ENCODE measurements at places on chromosomes 3 and 15.

GRCh38 chr3:72446218-72447058 is 401.8 kb downstream of the SHQ1 start:
- DNase-seq, result no peak

DNA sequence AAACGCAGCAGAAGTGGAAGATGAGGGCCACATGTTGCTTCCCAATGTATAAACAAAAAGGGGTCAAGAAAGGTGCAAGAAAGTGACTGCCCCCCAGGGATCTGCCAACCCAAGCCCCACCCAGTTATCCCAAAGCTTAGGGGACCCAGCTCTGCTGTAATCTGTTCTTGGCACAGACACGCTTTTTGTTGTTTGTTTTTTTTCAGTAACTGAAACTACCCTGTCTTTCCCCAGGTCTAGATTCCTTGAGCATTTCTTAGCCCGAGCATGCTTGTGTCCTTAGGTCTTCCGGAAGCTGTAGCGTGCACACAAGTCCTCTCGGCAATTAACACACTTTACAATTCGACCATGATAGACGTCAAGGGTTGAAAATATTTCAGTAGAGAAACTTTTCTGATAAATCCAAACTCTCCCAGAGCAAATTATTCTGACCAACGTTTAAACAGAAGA is 8.5 kb upstream of the PPARG start:
- no peak for DNase-seq

- DNase-seq, result peak; percentile 91
Measured at GRCh38 chr3:111735243-111735758, 123.8 kb upstream of the PHLDB2 start.

DNA sequence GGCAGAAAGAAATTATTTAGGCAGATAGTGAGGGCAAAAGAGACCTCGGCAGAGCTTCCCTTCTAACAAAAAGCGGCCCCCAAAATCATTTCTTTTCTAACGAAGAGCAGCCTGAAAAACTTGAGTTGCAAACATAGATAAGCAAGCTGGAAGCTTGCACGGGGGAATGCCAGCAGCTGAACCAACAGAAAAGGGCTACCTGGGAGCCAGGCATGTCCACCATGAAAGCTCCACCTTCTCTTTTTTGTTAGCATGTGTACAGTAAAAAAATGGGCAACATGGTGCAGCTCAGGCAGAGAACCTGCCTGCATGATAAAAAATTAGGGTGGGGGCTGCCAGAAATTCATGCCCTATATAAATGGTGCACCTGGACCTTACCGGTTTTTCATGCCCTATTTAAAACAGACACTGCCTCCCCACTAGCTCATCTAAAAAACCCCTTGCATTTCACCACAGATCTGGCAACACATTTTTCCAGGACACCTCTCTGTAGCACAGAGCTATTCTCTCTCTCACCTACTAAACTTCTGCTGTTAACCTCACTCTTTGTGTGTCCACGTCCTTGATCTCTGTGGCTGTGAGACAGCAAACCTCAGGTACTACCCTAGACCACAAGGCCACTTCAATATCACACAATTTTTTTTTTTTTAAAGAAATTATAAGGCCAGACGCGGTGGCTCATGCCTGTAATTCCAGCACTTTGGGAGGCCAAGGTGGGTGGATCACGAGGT is 18.7 kb downstream of the SLC33A1 start:
- no peak for DNase-seq

DNA sequence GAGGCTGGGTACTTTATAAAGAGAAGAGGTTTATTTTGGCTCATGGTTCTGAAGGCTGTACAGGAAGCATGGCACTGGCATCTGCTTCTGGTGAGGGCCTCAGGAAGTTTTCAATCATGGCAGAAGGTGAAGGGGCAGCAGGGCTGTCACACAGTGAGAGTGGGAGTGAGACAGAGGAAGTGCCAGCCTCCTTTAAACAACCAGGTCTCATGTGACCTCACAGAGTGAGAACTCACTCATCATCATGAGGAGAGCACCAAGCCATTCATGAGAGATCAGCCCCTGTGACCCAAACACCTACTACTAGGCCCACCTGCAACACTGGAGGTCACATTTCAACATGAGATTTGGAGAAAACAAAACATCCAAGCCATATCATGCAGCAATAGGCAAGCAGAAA is 9.3 kb upstream of the RFTN1 start:
- no peak for DNase-seq

DNA sequence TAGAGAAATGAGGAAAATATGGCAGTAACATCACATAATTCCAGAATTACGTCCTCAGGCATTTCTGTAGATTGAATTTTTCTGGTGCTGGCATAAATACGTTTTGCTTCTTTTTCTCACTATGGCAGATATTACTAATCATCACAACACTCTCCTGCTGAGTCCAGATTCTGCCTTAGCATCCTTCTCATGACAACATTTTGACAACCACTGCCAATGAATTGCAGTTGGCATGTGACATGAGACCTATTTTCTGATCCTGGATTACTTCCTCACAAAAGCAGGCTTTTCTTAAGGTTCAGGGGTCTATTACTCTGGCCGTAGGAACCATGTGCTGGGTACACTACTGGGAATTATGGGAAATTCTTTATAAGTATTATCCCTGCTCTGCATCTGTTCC is 22.5 kb upstream of the ARL6 start:
- DNase-seq, result no peak

DNA sequence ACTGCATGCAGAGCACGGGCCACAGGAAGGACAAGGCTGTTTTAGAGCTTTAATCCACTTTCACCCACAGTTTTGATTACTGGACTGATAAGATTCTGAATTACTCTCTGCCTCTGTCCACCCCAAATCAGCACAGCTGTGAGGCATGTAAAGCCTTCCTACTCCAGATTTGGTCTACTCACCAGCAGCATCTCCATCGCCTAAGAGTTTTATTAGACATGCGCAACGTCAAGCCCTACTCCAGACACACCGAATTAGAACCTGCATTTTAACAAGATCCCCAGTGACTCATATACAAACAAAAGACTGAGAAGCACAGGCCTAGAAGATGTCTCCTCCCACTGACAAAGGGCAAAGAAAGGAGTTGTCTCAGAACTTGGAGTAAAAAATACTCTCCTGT is 221.2 kb downstream of the TUSC7 start:
- DNase-seq, result no peak

DNA sequence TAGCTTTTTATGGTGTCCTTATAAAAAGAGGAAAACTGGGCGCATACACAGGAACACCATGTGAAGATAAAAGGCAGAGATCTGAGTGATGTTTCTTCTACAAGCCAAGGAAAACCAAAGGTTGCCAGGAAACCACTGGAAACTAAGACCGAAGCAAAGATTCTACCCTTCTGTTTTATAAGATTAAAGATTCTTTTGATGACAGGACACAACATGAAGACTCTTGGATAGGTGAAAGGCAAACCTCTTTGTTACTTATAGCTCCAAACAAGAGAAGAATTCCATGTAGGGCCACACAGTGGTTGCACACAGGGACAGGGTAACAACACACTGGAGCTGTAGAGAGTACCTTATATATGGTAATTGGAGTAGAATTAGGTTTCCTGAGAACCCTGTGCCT is at the start of gene CD200R1L:
CD200R1L (minus strand) TSS at position 101 of the 400 bp plus-strand sequence. CDS start 17,497 bp downstream, outside the sequence.
- no peak for DNase-seq

DNA sequence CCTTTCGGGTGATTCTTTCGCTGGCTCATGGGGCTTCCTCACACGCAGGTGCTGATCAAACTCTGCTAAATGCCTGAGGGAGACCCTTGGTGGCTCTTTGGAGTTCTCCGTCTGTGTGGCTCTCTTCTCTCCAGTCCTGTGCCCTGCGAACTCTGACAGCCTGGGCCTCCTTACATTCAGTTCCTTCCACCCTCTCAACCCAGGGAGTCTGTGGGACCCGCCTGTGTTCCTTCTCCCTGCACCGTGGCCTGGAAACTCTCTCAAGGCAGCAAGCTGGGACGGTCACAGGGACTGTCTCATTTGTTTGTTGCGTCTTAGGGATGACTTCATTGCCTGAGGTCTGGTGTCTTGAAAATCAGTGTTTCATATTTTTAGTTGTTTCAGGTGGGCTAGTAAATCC is 37.0 kb upstream of the CORO2B start:
- DNase-seq, result no peak

DNA sequence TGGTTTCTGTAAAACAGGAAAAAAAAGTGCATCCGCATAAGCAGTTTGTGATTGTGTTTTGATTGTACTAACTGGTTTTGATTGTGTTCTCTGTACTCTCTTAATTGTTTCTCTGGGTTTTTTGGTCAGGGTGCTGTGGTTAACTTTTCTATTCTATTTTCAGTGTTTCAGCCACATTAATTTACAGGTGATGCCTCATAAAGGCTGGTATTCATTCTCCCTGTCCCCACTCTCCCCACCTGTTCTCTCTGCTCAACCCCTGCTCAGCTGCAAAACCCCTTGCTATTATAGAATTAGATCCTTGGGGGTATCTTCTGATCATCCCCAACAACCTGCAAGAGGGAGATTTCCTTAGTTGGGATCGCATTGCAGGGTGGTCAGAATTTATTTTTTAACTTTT is 285.4 kb upstream of the AZI2 start:
- no peak for DNase-seq

GRCh38 chr3:109278546-109278945 is 37.8 kb downstream of the DPPA2 start:
- DNase-seq, result no peak

- peak; percentile 39 for DNase-seq
Measured at GRCh38 chr3:194633349-194634004, at the start of gene TMEM44. Gene TMEM44, minus strand, starts transcription at chr3:194633419. Its CDS starts 204 bp downstream, at chr3:194633215.

GRCh38 chr3:68861521-68861920 is 70.8 kb downstream of the TAFA4 start:
- DNase-seq, result no peak

GRCh38 chr3:131361464-131362421 is 19.8 kb upstream of the NUDT16 start:
- DNase-seq, result peak; percentile 44

DNA sequence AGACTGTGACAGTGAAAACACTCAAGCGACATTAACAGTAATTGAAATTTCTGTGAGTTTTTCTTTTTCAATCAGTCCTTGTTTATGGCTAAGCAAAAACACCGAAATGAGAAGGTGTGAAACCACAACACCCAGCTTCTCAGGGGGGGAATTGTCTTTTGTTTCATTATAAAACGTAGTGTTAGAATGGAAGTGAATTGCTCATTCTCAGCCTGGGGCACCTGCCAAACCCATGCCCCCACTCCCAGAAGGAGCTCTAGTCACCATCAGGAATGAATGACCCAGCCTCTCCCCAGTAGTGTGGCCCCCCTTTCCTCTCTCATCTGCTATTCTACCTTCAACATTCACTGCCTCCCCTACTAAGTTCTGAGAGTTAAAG is 185.8 kb upstream of the CFAP20DC start:
- DNase-seq, result no peak

DNA sequence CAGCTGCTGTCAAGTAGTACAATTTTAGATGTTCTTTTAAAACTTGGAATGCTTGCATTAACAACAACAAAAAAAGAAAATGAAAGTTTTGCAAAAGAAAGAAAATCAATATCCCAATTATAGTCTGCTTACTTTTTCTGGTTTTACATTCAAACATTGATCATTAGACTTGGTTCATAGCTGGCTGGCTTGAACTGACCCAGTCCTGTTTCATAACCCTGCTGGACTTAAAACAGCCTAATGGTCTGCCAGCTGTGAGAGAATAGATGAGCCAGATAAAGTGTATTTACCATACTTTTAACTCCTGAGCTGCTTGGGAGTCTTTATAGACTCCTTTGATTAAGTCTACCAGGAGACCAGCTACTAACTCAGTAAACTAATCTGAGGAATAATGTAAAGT is 59.2 kb downstream of the PIAS1 start:
- DNase-seq, result no peak

DNA sequence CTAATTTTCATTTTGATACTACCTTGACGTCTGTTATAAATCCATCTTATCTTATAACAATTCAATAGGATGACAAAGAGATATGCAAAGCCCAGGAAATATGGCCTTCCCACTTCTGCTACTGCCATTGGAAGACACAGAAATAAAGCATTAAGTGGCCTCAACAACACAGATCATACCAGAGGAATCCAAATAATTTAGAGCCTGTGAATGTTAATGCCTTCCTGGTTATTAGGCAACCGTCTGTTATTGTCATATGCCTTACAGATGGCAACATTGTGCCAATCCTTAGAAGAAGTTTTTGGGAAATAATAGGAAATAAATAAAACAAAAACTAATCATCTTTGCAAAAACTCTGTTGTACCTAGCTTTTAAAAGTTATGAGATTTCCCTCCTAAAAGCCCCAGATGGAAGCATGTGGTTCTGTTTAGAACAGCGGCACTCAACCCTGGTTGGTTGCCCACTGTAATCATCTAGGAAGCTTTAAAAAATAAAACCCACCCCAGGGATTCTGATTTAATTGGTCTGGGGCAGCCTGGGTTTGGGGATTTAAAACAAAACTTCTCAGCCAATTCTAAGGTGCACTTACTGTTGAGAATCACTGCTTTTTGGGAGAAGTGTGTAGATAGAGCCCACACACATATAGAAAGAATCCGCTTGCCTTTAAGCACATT is 704.8 kb upstream of the CFAP20DC start:
- DNase-seq, result no peak

- DNase-seq, result no peak
Measured at GRCh38 chr3:34568766-34569165, 770.3 kb downstream of the PDCD6IP start.

DNA sequence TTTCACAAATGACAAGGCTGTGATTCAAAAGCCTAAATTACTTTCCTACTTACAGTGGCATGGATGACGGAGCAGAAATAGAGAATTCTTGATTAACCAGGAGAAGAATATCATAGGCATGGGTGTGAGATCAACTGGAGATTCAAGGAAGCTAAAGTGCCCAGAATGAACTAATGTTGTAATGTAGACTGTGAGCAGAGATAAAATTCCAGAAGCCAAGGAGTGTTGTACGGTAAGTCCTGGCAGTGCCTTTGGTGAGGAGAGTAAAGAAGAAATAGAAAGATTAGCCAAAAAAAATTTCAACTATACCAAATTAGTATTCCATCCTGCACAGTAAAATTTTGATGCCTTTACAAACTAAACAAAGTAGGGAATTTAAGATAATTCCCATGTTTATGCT is 75.9 kb downstream of the ZBTB20 start:
- no peak for DNase-seq

DNA sequence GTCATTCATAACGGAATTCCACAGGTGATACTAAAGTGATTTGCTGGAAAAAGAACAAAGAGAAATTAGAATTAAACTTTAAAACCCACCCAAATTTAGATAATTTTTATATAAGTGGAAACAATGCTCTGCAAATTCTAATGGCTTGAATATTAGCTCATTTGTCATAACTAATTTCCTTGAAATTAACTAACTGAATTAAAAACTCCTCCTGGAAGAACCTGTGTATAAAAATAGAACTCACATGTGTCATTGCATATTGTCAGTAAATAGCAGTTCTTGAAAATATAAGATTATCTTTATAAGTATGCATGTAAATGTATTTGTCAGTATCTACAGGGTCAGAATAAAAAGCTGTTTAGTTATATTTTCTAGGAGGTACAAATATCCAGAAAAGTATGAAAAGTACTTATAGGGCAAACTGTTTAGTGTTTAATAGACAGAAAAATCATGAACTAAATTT is 16.3 kb downstream of the ZIC1 start:
- DNase-seq, result no peak

DNA sequence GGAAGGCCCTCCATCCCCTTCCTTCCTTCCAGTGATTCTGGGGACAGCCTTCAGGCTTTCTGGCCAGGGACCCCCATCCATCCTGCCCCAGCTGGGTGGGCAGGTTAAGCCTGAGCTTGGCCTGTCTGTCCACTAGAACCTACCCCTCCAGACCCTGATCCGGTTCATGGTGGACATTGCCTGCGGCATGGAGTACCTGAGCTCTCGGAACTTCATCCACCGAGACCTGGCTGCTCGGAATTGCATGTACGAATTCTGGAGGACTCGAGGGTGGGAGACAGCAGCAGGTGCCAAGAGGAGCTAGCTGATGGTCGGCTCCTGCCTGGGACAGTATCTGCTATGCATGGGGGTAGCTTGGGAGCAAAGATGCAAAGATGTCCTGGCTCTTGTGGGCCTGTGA is 13.9 kb downstream of the TYRO3 start:
- no peak for DNase-seq
